ENCODE measurements at places on chromosomes 7 and 10.

DNA sequence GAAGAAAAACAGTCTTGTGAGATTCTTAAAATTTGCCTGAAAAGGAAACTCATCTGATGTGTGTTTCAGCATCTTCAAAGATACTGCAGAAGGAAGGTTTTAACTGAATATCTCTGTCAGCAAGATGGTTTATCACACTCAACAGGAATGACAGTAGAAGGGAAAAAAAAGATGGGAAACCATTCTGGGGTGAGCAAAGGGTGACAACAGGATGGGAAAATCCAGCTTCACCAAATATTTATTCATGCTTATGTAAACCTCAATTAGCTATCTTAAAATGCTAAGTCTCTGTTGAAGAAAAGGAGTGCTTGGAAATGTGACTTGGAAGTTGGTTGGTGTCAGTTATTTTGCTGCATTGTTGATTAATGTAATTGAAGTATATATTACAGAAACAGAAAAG, 82.2 kb downstream of the FZD1 start:
- DNase-seq, result no peak

- peak; percentile 32 for DNase-seq
Measured at GRCh38 chr10:48491392-48492139, 113.3 kb downstream of the ARHGAP22 start.

- DNase-seq, result no peak
Measured at GRCh38 chr10:94014304-94014703, 20.6 kb downstream of the PLCE1 start.

DNA sequence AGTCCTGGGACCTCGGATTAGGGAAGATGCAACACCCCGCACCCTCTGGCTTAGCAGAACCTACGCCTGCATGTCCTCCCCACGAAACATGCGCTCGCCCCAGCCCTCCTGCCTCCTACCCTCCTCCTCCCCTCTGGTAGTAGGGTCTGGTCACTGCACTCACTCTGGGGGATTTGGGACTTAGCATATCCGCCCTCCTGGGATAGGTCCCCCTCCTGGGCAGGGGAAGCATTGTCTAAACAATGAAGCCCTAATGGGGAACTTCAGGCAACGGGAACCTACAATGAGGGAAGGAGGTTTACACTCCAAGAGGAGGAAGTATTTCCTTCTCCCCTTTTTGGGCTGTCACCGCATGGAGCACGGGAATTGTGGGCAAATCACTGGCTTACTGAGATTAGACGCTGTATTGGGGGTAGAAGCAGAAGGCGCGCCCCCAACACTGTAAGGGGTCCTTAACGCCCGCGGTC, 892 bp downstream of the CRHR2 start:
- DNase-seq, result no peak

DNA sequence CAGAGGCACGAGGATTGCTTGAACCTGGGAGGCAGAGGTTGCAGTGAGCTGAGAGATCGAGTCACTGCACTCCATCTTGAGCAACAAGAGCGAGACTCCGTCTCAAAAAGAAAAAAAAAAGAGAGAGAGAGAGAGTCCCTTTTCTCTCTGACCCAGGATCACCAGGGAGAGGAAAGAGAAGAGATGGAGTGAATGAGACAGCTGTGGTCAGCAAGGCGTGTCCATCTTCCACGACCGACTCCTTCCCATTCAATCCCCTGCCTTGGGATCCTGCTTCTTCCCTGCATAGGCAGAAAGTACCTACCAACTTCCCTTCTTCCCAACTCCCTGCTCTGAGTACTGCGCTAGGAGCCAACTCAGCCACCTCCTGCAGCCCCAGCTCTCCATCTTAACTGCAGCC, 5.2 kb upstream of the ZAN start:
- DNase-seq, result no peak

GRCh38 chr10:103733045-103733419, 122.3 kb downstream of the SH3PXD2A start:
- DNase-seq, result peak; percentile 97

DNA sequence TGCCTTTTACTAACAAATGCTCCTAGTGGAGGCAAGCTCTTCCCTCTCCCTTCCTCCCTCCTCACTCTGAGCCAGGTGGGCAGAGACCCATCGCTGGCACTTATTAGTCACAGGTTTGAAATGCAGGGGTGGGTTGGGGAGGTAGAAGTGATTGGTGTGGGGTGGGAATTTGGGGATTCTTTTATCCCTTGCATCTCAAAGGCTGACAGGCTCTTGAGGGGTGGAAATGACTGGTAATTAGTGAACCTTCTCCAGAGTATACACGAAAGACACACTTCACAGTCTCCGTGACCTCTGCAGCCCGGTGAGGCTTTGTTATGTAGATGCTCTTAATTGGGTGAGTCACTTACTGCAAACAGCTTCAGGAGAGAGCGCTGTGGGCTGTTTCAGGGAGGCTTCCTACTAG, 13.9 kb upstream of the LRMDA start:
- peak; percentile 77 for DNase-seq

DNA sequence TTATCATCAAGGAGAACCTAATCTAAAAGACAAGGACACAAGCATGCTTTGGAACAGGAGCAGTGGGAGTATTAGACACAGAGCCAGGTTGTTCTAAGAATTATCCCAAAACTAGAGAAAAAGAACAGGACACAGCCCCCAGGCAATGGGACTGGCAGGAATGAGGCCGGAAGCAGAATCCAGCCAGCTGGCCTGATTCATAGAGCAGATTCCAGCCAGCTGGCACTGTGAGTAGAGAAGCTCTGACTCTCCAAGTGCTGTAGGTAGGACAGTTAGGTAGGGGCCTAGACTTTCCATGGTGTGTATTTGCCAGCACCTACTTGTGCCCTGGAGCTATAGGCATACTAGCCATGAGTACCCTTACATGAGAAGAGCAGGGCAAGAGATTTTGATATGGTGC, 13.3 kb upstream of the RAB18 start:
- peak; percentile 58 for DNase-seq

GRCh38 chr7:4071370-4072058, 610.6 kb upstream of the FOXK1 start:
- peak; percentile 33 for DNase-seq

GRCh38 chr10:72243822-72244437, 27.9 kb upstream of the ASCC1 start:
- DNase-seq, result peak; percentile 73

GRCh38 chr7:157432541-157432956, 95.7 kb downstream of the DNAJB6 start:
- peak; percentile 90 for DNase-seq

GRCh38 chr7:120583899-120584586, 273.9 kb downstream of the TSPAN12 start:
- DNase-seq, result no peak

DNA sequence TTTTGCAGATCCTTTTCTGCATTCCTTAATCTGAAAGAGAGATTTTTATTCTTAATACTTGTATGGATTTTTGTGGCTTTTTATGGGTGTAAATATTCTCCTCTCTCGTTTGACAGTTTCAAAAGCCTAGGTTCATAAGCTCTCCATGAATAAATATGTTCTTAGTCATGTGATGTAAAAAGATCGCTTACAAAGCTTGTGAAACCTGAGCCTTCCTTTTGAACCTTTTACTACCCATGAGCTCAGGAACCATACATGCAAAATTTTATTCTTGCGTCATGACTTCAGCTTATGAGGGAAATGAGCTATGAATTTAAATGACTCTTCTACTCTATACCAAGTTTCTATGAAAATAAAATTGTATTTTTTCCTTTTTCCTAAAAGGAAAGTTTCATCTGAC, 98.7 kb downstream of the POLL start:
- no peak for DNase-seq

GRCh38 chr10:373526-374309, 238.5 kb downstream of the ZMYND11 start:
- peak; percentile 89 for DNase-seq

GRCh38 chr7:85153715-85154114, 33.1 kb downstream of the SEMA3D start:
- DNase-seq, result no peak

GRCh38 chr10:33036670-33037069, 78.6 kb upstream of the ITGB1 start:
- DNase-seq, result no peak

DNA sequence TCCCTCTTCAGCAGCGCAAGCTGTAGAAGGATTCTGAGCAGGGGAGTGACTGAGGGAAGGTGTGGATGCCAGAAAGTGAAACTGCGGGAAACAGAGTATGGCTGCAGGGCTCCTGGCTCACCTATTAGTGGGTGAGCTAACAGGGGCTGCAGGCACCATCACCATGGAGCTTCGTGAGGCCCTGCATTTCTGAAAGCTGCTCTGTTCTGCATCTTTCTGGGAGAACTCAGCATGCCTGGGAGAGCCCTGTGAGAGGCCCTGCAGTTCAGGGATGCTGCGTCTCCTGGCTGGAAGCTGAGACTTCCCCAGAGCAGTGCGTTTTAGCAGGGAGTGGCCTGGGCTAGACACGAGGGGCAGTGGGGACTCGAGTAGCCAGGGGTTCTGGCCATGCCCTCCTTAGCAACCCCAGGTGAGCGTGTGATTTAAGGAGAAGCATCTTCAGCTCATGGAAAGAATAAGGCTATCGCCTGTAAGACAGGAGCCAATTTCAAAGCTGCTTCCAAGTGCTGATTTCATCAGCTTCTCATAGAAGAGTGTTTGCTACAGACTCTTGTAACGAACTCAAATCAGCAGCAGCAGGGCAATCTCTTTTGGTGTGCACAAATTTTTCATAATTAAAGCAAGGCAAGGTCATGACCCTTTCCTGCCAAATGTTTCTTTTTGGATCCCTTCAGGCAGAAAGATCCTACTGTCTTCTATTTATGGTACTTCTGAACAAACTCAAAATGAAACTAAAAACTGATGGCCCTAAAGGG, 293.6 kb upstream of the ZNF32 start:
- DNase-seq, result peak; percentile 46

DNA sequence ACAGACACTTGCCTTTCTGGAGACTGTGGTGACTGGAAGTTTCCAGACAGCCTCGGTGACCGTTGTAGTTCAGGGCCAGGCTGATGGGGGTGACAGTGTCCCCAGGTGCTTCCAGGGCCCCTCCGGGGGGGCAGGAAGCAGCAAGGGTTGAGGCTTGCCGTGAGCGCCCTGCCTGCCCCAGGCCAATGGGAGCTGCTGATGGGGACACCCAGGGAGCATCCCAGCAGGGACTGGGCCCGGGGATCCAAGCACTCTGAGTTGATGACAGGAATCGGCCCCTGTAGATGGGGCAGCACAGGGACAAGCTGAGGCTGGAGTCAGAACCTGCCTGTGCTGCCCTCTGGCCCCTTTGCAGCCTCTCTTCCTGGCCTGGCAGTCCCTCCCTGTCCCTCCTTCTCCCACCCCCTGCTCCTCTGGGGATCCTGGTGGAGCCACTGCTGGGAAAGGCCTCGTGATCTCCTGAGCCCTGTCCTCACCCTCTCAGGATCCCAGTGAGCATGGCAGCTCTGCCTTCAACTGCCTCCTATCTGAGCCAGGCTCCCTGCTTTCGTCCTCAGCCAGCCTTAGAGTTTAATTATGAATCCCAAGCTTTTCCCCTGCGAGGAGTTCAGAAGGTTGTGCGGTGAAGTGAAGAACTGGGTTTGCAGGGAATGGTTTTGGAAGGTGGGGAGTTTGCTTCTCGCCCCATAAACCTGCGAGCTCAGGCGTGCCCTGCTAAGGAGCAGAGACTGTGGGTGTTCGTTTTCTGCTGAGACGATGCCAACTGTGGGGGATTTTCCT, 84.7 kb downstream of the ADCY1 start:
- DNase-seq, result peak; percentile 49

- no peak for DNase-seq
Measured at GRCh38 chr7:75878312-75878768, 494 bp upstream of the RHBDD2 start.

DNA sequence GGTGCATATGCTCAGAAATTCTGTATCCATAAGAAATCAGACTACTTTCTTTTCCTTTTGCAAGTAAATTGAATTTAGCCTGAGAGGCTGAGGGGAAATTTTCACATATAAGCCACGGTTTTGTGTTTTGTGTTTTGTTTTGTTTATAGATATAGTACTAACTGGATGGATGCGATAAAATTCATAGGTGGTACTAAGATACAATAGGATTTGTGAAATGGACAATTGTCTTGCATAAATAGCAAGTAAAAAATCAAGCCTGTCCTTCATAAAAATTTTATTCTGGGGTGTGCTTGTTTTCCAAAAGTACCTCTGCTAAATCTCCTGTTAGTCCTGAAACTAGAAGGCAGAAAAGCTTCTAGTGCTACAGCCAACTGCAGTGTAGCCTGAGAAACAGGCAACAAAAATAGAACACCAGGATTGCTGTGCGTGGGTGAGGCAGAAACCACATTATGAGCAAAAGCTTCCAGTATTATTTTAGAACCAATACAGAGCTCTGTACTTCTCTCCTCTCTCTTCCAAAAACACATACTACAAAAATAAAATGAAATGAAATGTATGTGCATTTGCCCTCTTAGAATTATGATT, 634 bp upstream of the HDAC9 start:
- DNase-seq, result no peak

DNA sequence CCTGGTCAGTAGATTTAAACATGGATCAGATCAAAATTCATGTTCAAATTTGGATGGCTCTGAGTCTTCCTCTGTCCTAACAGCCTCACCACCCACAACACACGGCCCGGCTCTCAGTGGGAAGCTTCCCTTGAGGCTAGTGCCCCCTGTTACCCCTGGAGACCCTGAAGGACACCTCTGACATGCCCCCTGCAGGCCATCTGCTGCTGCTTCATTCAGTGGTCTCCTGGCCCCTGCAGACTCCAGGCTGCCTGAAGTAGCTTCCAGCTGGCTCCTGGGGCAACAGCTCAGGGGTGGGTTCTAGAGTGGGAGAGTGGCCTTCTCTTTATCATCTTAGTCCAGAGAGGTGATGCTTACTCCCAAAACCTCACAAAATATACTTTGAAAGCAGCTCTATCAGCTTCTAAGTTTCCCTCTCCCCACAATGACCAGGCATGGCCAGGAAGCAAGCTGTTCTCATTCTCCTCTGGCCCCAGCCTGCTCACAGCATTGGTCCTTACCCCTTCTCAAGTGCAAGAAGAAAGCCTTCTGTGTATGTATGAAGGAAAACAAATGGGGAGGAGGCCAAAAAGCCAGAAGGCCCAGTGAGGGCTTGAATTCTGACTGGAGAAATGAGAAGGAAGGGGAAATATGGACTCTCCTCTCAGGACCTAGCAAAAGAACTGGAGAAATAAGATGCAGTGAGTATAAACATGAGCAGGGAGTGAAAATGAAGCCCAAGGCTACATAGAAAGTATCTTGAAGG, 189.6 kb upstream of the INHBA start:
- peak; percentile 63 for DNase-seq

DNA sequence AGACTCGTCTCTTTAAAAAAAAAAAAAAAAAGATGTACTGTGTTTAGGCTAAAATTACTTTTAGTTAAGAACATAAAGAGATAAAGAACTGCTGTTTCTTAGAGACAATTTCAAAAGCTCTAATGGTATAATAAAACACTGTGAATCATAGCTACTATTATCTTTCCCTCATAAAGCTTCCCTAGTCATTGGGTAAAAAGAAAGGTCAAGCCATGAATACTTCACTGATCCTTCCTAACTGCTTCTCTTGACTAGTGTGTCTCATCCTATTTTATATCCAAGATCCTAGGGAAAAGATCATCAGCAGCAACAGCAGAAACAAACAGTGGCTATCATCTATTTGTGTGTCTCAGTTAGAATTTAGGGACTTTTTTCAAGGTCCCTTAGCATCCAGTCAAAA, 10.5 kb downstream of the YME1L1 start:
- DNase-seq, result no peak

Data from islet precursor cell (in vitro differentiated cells).